ENCODE measurements at places on chromosomes 2 and 18.

- DNase-seq = no peak
These were observed 312.9 kb upstream of the FIGN start for GRCh38 chr2:164048729-164049128.

- no peak for DNase-seq
These were observed 110.0 kb downstream of the FEZ2 start for GRCh38 chr2:36487947-36488346.

- DNase-seq = no peak
These were observed 4.6 kb downstream of the MIB1 start for GRCh38 chr18:21745231-21745630.

GRCh38 chr18:22639026-22639463 lies 221.3 kb upstream of the CTAGE1 start:
- no peak for DNase-seq

GRCh38 chr2:42722320-42723190 lies 41.4 kb downstream of the OXER1 start:
- DNase-seq = no peak

DNA sequence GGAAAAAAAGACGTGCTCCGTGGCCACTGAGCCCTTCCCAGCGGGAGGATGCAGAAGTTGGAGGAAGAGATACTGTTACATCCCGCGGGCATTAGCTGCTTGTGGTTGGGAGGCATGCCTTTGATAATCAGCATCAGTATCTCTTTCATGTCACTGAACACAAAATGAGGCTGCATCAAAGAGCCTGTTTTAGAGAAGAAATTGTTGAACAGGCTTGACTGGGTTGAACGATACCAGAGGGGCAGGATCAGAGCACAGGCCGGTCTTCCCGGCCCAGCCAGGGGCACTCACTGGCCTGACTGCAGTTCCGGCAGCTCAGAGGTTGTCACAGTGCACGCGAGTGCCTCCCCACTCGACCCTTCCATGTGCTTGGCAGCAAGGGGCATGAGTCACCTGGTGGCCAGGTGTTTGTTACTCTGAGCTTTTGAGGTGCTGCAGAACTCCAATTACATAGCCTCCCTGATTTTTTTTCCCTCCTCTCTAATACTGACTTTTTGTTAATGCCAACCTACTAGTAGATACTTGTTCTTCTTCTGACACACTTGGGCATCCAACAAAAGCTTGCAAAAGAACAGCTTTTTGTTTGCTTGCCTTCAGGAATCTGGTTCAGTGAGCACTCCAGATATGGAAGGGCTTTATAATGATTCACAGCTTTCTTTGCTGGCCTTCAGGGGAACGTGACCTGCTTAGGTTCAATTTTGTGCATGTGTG lies 121.6 kb downstream of the VAPA start:
- DNase-seq = no peak

DNA sequence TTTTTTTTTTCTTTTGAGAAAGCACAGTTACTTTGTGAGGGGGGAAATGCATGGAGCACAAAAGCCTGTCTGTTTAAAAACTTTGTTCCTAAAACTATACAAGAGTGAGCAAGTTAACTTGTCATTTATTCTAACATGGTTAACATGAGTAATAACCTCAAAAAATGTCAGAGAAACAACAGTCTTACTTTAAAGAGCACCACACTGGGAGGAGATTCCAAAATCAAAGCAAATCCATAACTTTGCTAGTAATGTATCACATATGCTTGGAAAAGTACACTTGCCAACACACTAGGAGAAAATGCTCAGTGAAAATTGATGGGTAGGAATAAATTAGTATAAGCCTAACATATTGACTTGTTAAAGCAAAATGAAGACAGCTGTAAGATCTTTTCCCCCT lies 157.1 kb downstream of the PRPF40A start:
- DNase-seq = no peak

GRCh38 chr2:203959672-203960071 lies 23.1 kb downstream of the ICOS start:
- no peak for DNase-seq

DNA sequence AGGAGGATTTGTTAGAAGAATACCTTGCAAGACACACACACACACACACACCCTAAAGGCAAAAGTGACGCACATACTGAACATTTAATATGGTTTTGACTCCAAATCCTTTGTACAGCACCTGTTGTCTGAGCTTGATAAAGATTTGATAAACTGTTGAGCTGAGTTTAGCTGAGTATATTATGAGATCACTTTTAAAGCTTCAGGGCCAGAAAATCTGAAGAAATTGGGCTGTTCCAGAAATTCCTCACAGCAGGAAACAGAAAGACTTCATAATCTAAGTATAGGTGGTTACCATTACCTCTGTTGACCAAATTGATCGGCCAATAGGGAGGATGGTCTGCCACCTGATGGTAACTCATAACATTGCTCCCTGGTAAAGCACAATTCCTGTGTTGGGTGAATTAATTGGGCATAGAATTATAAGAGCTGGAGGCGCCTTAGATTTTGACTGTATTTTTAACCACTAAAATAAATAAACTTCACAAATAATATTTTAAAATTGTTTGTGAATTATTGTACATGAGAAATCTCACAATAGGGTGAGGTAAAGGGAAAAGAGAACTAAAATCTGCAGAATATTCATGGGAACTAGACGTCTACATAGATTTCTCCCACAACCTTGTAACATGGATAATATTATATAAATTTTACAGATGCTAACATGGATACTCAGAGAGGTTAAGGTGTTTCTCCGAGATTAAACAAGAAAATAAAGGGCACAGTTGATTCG lies 21.8 kb upstream of the RPIA start:
- DNase-seq = no peak

DNA sequence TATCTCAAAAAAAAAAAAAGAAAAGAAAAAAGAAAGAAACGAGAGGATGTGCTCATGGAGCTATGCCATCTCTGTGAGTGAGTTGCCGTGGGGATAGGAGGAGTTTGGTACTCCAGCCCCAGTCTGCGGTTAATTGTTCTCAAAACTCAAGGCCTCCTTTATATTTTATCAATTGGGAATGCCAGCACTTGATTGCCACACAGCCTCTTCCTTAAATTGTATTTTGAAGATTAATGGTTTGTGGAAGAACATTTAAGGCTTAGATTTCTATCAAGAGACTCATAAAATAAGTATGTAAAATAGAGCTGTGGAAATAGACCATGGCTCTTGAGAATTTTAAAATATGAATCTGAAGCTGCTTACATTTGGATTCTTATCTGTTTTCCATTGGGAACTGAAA lies 29.8 kb downstream of the KCNE4 start:
- DNase-seq = no peak

DNA sequence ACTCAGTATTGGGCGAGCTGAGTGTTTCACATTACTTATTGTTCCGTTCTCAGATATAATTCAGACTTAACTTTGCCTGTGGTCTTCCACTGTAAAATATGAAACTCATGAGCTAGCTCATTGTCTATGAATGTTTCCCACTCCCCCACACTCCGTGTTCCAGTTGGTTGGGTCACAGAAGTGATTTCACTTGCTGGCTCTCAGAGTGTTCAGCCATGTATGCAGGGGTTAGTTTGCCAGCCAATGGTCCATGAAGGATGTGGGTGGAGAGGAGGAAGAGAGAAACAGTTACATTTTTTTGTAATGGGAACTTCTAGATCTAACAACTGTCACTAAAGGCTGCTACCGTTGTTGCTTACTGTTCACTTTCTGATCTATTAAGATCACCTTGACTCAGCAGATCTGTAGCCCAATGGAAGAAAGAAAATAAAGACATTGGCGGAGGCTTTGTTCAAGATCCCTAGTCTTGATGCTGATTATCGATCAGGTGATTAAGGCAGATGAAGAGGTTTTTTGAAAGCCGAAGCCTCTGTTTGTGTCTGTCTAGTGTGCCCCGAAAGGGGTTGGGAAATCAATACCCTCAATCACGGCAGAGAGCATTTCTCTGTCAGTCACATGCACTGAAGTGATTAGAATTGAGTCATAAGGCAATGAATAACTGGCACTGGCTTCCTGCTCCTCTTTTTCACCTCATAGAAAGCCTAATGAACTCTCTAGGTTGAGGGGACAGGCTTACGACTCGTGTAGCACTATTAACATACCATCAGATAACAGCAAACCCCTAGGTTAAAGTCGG lies 279.7 kb upstream of the FIGN start:
- DNase-seq = no peak

DNA sequence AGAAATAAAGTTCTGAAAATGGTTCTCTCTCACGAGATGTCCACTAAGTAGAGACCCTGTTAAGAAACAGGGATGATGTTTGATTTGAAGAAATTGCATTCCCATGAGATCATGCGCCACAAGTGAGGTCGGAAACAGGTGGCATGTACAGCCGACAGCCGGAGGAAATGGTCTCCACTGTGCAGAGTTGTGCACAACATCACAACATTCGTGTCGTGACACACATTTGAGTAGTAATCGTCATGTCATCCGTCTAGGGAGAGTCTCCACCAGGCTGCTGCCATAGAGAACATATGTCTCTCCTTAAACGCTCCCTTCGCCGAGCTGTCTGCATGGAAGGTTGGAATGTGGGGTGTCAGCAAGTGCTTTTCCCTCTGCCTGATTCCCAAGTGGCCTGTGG lies 84.7 kb downstream of the ASAP2 start:
- no peak for DNase-seq

DNA sequence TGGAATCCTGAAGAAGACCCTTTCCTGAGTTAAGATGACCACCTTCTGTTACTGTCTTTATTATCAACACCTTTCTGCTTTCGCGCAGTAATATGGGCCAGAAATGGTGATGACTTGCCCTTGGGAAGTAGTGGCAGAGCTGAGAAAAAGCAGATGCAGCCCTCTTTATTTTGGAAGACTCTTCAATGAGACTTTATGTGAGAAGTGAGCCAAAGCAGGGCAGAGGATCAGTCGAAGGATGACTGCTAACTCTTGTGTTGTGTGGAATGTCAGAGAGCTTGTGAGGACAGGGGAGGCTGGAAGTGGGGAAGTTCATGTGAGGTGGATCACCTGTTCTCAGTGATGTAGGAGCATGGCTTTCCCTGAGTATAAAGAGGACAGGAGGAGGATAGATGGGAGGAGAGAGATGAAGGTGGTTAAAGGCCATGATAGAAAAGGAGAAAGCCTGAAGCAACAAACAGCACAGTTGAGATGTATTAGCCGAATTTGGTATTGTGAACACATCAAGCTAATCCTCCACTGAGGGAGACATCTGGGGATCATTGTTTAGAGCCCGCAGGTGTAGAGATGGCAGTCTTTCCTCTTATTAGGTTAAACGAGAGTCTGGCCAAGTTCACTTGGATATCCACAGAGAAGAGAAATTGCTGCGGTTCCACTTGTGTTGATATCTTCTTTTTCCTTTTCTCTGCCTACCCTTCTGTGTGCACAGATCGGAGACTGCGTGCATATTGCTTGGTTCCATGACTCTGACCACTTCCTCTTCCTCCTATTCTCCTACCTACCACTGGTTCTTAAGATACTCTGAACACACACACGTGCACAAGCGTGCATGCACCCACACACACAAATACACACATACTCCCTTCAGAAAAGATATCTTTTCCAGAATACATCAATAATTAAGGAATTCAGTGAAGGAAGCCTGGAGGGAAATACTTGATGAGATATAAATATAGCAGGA lies 67.4 kb downstream of the SLC9A2 start:
- no peak for DNase-seq

DNA sequence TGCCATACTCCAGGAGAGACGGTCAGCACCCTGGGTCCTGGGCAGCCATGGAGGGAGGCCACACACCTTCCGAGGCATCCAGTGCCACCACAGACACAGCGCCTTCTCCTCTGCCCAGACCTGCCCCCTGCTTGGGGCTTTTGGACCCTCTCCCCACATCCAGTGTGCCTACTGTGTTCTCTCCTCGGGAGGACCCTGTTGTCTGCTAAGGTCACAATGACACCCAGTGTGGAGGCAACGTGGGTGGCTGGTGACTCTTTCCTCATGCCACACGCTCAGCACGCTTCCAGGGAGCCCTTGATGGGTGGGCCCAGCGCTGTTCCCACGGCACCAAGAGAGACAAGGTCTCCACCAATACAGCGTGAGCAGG lies 251.9 kb downstream of the EIPR1 start:
- no peak for DNase-seq

- DNase-seq = no peak
These were observed 33.7 kb upstream of the WDR75 start for GRCh38 chr2:189407281-189408209.

GRCh38 chr18:49481317-49481716 lies 5.7 kb downstream of the C18orf32 start:
- DNase-seq = no peak

GRCh38 chr18:32742579-32742978 lies 30.2 kb downstream of the KLHL14 start:
- no peak for DNase-seq

DNA sequence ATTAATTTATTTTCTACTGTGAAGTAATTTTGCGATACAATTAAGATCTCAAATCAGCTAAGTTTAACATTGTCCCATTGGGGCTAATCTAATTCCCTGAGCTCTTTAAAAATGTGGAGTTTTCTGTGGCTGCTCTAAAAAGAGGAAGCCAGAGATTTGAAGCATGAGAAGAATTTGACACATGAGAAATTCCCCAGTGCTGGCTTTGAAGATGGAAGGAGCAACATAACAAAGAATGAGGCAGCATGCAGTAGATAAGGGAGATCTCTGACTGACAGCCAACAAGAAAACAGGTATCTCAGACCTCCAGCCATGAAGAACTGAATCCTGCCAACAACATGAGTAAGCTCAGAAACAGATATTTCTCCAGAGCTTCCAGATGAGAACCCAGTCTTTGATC lies 308.4 kb downstream of the ZNF804A start:
- no peak for DNase-seq

GRCh38 chr2:161400076-161400475 lies 16.0 kb upstream of the TBR1 start:
- DNase-seq = no peak

GRCh38 chr2:200703127-200703925 lies 108.4 kb upstream of the BZW1 start:
- no peak for DNase-seq

GRCh38 chr2:3876221-3876620 lies 172.8 kb downstream of the DCDC2C start:
- no peak for DNase-seq

- DNase-seq = no peak
These were observed 228.4 kb upstream of the MEX3C start for GRCh38 chr18:51425889-51426288.

- DNase-seq = no peak
These were observed 4.4 kb downstream of the FBLN7 start for GRCh38 chr2:112142525-112143078.

GRCh38 chr2:171735991-171736710 lies 48.9 kb downstream of the DYNC1I2 start:
- no peak for DNase-seq

GRCh38 chr2:208890486-208890885 lies 483.9 kb downstream of the PTH2R start:
- DNase-seq = no peak

- no peak for DNase-seq
These were observed 86.0 kb downstream of the DGKD start for GRCh38 chr2:233440314-233440713.

Measured in stimulated activated CD4-positive, alpha-beta T cell treated with anti-CD3 and anti-CD28 coated beads, Interleukin-1b, Interleukin-23, amount 100 ng/mL, for 4 hours (primary cell).